DMS 273 treated with DMSO at 0.1 percent for 48 hours (cell line): ENCODE measurements at places on chromosomes 12 and 14.

- no peak for DNase-seq
Observed at GRCh38 chr14:103288076-103288766, 45.8 kb upstream of the EIF5 start.

- DNase-seq = no peak
Observed at GRCh38 chr12:105047308-105047707, 37.0 kb downstream of the ALDH1L2 start.

DNA sequence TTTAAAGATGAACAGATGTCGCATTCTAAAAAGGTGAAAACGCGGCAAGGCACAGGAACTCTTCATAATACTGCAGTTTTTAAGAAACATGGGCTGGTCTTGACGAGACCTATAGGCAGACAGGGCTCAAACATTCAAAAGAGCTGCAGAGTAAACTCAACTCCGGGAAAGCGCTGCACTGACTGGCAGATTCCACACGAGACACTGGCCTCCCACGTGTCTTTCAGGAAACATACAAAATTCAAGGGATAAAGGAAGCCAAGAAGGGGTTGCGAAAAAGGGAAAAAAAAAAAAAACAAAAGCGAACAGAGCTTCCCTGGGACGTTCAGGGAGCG lies 614 bp upstream of the ARF6 start:
- DNase-seq = peak; percentile 73

- no peak for DNase-seq
Observed at GRCh38 chr12:45483571-45483970, 245.9 kb upstream of the ARID2 start.

- DNase-seq = no peak
Observed at GRCh38 chr12:16599081-16599480, 6.9 kb downstream of the LMO3 start.

DNA sequence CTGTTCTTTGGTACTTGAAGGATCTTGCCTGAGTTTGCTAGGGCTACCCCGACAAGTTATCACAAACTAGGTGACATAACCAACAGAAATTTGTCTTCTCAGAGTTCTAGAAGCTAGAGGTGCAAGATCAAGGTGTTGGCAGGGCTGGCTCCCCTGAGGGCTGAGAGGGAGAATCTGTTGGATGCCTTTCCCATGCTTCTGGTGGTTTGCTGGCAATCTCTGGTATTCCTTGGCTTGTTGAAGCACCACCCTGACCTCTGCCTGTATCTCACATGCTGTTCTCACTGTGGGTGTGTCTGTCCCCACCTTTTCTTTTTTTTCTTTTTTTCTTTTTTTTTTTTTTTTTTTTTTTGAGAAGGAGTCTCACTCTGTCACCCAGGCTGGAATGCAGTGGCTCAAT lies 81.2 kb downstream of the VCPKMT start:
- no peak for DNase-seq

- DNase-seq = peak; percentile 85
Observed at GRCh38 chr14:59919570-59920377, at the start of gene LRRC9. Gene LRRC9 (plus strand): TSS chr14:59920144.

GRCh38 chr12:49887536-49888401 lies 15.9 kb downstream of the FAIM2 start:
- DNase-seq = no peak

DNA sequence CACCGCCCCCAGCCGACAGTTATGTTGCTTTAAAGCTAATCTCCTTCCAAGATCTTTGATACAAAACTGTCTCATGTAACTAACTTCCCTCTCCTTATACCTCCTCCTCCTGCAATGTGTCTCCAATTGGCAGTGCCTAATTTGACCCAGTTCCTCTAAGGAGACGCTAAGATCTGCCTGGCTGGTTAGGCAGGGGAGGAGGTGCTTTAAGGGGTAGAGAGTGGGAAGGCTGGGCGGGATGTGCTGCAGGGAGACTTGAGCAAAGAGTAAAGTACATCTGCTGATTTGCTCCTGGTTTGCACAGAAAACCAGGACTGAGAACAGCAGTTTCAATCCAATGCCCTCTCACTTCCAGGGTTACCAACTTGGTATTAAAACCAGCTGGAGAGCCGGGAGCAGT lies 7.4 kb upstream of the IKZF4 start:
- DNase-seq = no peak

DNA sequence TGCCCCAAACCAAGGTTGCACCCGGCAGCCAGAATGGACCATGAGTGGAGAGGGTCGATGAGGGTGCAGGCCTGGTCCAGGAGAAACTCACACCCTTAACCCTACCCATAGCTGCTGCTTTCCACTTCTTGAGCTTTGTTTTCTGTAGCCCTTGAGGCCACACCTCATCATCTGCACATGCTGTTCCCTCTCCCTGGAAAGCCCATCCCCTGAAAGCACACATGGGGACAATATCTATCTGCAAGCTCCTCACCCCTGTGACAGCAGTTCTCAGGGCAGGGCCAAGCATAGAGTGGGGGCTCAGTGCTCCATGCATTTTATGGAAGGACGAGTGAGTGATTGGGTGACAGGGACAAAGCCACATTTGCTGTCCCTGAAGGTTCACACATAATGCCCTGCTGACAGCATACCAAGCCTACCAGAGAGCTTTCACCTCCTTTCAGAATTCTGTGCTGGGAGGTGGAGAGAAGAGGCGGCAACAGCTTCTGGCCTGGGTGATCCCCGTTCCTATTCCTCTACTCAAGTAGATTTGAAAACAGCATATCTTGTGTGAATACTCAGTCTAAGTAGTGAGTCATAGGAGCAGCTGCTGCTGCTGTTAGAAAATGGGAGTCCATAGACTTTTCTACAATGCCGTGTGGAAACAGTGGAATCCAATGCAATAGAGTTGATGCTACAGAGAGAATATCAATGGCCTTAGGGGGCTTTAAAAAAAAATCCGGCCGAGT lies 44.6 kb downstream of the SRGAP1 start:
- no peak for DNase-seq

- no peak for DNase-seq
Observed at GRCh38 chr12:52667931-52668330, 12.3 kb downstream of the KRT1 start.

DNA sequence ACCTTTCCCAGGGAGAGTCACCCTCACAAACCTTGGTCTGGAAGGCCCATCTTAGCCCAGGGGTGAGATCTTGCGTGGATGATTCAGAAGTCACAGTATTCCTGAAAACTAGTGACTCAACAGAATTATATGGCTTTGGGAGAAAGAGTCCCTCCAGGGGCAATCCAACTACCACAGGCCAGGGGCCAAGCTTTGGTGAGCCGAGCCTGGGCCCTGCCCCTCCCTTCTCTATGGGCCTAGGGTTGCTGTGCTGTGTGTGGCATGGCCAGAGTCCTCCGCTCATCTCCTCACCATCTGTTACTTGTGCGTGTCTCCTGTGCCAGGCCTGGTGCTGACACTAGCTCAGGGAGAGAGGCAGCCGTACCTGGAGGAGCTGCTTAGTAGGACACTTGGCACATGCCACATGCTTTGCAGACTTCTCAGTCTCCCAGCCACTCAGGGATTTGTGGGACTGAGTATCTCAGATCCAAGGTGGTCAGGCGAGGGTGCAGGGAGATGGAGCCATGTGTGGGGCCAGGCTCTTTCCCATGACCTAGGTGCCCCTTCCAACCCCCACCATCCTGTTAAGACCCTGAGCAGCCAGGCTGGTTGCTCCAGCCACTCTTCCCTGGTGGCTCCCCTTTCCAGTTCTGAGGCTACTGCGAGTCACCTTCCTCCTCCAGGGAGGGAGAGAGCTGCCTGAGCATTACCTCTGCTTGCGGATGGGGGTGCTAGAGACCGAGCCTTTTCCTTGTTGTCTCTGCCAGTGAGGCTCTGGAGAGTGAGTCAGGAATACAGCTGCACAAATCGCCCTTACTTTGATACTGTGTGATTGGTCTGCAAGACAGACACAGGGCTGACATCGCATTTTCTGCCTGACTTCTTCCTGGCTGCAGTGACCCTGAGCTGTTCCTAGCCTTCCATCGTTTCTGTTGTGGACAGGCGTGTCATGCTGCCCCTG lies 94.1 kb downstream of the SLC25A47 start:
- DNase-seq = peak; percentile 75

- DNase-seq = no peak
Observed at GRCh38 chr12:30964896-30965612, 38.5 kb downstream of the TSPAN11 start.

DNA sequence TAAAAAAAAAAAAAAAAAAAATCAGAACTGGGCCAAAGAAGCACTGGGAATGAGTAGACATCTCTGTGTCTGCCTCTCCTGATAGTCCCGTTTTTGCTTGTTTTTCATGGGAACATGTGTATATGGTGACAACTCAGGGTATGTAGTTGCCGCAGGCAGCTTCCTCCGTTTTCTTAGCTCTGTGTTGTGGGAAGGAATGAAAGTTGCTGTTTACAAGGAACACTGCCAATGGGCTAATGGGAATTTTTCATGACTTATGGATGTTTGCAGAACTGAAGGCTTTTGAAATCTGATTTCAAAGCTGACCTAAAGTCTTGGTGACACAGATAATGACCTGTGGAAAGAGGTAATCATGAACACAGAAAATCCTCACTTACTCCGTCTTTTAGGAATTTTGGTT lies 146.4 kb upstream of the BTG1 start:
- DNase-seq = no peak

- no peak for DNase-seq
Observed at GRCh38 chr12:89669197-89669596, 39.4 kb downstream of the ATP2B1 start.

DNA sequence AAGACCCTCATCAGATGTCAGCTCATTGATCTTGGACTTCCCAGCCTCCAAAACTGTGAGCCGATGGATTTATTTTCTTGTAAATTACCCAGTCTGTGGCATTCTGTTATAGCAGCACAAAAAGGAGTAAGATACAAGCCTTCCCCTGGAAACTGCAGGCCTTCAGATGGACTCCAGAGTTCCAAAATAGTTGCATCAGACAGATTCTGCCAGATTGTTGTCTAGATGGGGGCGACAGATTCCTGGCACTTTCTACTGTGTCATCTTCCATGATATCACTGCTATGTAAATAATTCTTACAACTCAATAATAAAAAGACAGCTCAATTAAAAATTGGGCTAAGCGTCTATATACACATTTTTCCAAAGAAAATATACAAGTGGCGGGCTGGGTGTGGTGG lies 17.2 kb upstream of the MARK3 start:
- no peak for DNase-seq
